ENCODE measurements at places on chromosomes 1 and 21.

DNA sequence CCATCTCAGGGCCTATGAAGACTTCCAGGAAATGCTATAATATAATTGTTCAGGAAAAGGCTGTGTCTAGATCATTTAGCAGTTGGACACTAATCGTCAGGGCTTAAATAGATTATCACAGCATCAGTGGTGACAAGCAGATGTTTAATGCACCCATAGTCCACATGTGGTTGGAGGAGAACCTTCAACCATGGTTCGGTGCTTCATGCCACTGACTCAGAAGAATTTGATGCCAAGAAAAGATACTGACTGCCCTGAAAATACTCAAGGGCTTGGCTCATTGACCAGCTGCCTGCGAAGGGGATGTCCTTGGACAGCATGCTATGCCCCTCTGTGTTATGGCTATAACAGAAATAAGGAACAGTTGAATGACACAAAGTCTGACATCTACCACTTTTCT is 175.7 kb downstream of the HHIPL2 start:
- no peak for DNase-seq

DNA sequence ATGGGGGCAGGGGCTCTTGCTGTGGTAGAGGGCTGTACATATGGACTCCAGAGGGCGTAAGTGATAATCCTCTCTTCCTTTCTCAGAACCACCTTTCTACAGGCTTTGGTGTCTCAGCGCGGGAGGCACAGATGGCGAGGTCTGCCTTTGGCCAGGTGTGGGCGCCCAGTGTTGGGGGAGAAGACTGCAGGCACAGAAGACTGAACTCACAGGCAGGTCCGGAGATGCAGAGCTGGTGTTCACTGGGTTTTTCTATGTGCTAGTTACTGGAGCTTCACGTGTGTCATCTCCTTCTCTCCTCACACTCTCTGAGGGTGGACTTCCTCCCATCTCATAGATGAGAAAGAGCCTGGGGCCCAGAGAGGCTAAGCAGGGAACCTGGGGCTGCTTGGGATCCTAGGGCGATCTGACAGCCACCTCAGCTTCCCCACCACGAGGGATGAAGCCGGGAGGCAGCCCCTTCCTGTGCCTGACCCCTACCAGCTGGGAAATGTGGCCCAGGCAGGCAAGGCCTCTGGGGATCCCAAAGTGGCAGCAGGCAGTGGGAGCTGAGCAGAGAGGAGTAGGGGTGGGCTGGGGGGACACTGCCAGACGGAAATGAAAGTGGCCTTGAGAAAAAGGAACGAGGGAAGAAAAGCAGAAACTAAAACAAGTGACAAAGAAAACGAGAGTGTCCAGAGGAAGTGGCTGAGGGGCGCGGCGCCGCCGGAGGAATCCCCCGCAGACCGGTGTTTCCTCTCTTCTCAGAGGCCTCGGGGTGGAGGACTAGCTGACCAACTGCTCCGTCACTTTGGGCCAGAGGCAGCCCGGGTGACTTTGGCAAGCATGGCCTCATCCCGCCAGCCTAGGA is 191.6 kb downstream of the HIVEP3 start:
- DNase-seq, result no peak

GRCh38 chr21:33075596-33076195 is 5.8 kb downstream of the OLIG1 start:
- no peak for DNase-seq

GRCh38 chr1:192186197-192186596 is 27.9 kb downstream of the RGS18 start:
- DNase-seq, result no peak

GRCh38 chr21:16535102-16535422 is 805.3 kb downstream of the USP25 start:
- no peak for DNase-seq

GRCh38 chr1:230337266-230337665 is 88.9 kb downstream of the PGBD5 start:
- DNase-seq, result no peak

GRCh38 chr1:93734999-93735398 is 53.4 kb upstream of the BCAR3 start:
- no peak for DNase-seq

DNA sequence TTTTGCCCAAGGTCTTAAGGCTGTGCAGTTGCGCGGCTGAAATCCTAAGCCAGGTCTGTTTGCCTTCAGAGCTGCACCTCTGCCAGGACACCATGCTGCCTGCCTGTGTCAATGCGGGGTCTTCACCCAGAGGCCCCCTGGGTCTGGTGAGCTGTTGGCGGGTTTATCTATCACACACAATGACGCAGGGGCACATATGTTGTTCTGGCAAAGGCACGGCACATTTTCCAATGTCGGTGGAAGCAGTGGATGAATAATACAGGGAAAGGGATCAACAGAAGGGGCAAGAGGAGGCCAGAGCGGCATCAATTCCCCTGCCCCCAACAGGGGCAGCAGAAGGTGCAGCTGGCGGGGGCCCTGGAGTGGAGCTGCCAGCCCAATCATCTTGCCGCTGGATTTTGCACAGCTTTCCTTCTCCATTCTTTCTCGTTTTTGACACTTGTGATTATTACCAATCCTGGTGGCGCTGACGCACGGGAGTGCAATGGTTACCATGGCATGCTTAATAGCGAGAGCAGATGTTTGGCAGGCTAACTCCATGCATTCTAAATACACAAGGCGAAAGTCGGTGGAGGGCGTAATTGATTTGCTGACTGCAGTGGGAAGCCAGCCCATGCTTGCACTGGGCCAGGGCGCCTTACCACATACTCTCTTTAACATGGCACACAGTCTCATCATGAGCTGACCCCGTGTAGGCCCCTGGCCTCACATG is 45.8 kb upstream of the CYP2J2 start:
- DNase-seq, result no peak

- no peak for DNase-seq
Measured at GRCh38 chr21:38914528-38915293, 109.0 kb downstream of the ETS2 start.

GRCh38 chr1:44947774-44948311 is 38.6 kb downstream of the EIF2B3 start:
- DNase-seq, result no peak

DNA sequence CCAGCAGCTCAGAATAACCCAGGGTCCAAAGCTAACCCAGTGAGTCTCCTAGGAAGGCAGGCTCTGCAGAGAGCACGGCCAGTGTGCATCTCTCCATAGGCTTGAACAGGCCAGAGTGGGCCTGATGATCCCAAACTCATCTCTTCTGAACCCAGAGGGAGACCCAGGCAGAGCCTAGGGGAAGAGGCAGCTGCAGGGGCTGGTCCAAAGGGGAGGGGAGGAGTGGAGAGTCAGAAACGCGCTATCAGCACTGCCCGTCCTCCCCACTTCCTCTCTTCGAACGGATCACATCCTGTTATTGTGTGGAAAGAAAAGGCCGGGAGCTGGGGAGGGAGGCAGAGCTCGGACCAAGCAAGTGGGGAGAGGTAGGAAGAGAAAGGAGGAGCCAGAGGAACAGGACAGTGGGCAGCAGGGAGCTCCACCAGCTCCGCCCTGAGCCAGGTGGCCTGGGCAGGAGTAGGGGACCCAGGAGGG is 20.2 kb downstream of the TAL1 start:
- DNase-seq, result no peak

- DNase-seq, result no peak
Measured at GRCh38 chr1:82628887-82629286, 828.2 kb downstream of the ADGRL2 start.

- peak; percentile 83 for DNase-seq
Measured at GRCh38 chr1:54378157-54378873, 27.9 kb downstream of the SSBP3 start.

GRCh38 chr21:31945141-31945540 is 72.3 kb downstream of the HUNK start:
- DNase-seq, result no peak

DNA sequence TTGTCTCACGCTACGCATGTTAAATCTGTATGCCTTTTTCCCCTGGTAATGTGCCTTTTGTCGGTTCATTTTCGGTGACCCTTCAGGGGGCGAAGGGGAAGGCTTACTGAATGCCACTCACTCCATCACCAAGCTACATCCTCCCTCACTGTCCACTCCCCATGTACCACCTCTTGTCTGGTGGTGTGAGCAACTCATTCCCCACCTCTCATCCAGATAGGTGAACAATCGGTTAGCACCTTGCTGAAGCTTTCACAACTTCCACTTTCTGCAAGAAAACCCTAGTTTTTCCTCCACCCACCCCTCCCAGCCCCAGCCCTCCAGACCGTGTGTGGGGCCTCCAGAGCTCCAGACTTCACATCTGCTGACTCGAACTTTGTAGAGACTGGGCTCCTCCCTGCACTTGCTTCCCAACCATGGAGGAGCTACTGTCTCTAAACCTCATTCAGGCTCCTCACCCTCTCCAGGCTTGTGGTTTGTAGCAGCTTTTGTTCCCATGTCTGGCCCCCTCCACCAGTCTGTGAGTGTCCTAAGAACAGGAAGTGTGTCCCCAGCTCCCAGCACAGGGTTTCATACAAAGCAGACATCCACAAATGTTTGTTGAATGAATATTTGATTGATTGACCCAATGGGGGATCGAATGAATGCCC is 48.4 kb upstream of the RUNX3 start:
- no peak for DNase-seq

DNA sequence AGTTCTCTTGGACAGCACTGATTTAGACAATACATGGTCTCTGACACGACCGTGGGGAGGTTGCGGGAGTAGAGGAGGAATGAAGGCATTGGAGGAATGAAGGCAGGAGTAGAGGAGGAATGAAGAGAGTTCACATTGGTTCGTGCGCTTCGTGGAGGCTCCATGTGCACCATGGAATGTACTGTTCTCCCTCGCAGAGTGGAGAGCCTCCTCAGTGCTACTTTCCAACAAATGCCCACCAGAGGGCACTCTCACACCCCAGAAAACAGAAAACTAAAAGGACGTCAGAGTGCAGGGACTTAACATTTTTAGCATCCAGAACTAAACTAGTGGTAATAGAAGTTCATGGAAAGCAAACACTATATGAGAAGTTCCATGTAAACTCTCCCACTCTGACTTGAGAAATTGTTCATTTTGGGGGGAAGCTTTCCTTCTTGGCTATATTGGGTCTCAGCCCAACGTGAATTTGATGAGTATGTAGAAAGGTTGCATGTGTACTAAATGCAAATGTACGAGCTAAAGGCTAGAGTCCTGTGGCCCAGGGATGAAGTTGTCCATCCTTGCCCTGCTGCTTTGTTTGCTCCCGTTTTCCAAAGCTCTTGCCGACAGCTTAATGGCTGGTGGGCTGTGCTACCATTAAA is 211.6 kb downstream of the LMX1A start:
- DNase-seq, result peak; percentile 72

DNA sequence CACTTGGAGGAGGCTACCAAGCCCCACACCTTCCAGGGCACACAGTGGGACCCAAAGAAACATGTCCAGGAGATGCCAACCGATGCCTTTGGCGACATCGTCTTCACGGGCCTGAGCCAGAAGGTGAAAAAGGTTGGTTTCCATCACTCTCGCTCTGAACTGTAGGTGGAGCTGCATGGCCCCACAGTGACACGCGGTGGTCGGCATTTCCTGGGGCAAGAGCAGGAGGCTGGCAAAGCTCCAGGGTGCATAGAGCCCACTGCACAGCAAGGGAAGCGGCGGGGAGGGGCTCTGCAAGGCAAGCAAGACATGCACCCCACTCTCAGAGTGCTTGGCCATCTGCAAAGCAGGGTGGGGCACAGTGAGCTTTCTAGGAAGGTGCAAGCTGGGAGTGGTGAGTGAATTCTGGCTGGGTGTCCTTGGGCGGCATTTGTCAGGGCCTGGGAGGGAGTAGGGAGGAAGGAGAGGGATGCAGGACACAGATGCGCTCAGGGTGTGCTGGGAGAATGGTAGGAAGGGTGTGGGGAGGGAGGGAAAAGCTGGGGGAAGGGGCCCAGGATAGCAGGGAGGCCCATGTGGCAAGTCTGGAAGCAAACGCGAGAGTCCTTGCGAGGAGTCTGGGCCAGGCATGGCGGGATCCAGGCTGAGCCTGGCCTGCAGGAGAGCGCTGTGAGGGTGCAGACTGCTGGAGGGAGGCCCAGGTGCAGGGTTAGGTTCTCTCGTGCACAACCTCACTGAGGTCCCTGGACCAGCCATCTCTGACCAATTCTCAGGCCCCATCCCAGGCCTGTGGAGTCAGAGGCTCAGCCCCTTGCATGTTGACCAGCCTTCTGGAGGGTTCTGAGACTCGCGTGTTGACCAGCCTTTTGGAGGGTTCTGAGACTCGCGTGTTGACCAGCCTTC is 11.0 kb downstream of the TRPM2 start:
- no peak for DNase-seq

DNA sequence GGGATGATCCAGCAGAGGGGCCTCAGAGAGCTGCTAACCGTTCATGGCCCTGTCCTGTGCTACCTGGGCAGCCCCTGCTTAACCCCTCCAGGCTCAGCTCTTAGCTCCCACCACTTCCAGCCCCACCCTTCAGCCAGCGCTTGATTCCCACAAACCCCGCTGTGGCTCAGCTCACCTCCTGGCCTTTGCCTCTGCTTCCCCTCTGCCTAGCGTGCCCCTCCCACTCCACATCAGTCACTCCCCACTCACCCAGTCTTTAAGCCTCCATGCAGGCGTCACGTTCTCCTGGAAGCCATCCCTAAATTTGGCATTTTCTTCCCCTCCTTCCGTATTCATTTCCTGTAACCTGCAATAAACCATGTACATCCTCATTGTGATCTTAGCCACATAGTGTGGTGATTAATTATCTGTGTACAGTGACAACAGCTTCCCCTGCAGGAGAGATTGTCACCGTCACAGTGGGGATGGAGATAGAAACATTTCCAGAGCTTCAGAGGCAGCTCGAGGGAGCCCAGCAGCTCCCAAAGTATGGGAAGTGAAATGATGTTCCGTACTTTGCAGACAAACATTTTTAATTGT is 65.5 kb downstream of the EPHB2 start:
- DNase-seq, result no peak

DNA sequence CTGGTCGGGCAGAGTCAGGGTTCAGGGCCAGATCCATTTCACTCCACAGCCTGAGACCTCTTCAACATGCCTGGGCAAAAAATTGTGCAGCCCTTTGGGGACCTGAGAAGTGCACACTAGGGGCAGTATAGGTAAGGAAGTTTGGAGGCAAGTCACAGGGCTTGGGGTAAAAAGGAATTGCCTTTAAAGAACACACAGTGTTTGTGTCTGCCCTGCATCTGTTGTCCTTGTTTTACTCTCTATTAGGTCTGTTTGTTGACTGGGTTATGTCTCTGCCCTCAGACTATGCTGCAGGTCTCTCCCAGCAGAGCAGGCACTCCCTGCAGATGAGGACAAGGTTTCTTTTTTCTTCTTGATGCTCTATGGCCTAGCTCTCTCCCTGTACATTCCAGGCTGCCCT is 22.0 kb downstream of the LDLRAD2 start:
- DNase-seq, result no peak

DNA sequence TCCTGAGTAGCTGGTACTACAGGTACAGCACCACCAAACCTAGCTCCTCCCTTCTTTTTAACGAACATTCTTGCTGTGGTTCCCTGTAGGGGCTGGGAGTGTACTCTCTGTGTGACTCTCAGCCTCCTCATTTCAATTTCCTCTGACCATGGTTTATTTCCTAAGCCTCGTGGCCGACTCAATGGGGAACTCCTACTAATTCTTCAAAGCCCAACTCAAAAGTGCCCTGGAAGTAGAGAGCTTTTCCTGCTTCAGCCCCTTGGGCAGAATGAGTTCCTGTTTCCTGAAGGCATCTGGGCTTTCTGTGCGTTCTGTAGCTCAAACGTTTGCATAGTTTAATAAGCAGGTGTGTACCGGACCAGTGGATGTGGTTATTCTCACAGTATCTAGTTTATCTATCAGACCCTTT is 70.9 kb upstream of the ACOT11 start:
- no peak for DNase-seq

GRCh38 chr1:92662048-92662447 is 122.9 kb downstream of the EVI5 start:
- DNase-seq, result no peak

Data from neuronal stem cell (in vitro differentiated cells).